Regular cardiac myocyte (primary cell): ENCODE measurements at places on chromosomes 13 and 19. TPM values are rescaled to one million over a fixed set of nuclear protein-coding genes. Genes with fewer than 3 reads are reported as not detected.

KCNN4 gene
- 3.8 and 4.5 TPM in 2 replicates for total RNA-seq

ITGBL1 gene
- total RNA-seq = 62.5 and 105 TPM in 2 replicates

ZNF813 gene
- total RNA-seq = 4.2 and 4.4 TPM in 2 replicates

XRCC1 gene
- total RNA-seq = 13.0 and 19.4 TPM in 2 replicates

LONP1 gene
- total RNA-seq = 135 and 146 TPM in 2 replicates

SIAH3 gene
- total RNA-seq = not detected in 2 replicates

SLC15A1 gene
- total RNA-seq = not detected in 2 replicates

KLF1 gene
- total RNA-seq = not detected in 2 replicates

NLRP4 gene
- not detected in 2 replicates for total RNA-seq

ZNF850 gene
- total RNA-seq = 6.2 and 6.7 TPM in 2 replicates

ZNF681 gene
- total RNA-seq = 0.56 and 0.96 TPM in 2 replicates

YJEFN3 gene
- 0.28 and 0.38 TPM in 2 replicates for total RNA-seq

PRR20E gene
- total RNA-seq = not detected in 2 replicates

SIGLEC8 gene
- total RNA-seq = not detected in 2 replicates

HTR2A gene
- 0.19 and 4.8 TPM in 2 replicates for total RNA-seq

IGFL3 gene
- total RNA-seq = 0.28 TPM in 1 of 2 replicates, not detected in the other

CHAMP1 gene
- 18.6 and 25.7 TPM in 2 replicates for total RNA-seq

TMPRSS9 gene
- total RNA-seq = under 0.01 TPM in 2 replicates

CTXN1 gene
- 1.2 and 1.4 TPM in 2 replicates for total RNA-seq

ZNF420 gene
- total RNA-seq = 8.2 and 17.8 TPM in 2 replicates

ZNF121 gene
- total RNA-seq = 44.5 and 67.1 TPM in 2 replicates

RFXAP gene
- 1.1 and 1.2 TPM in 2 replicates for total RNA-seq

FAM124A gene
- 0.96 and 1.1 TPM in 2 replicates for total RNA-seq

CPB2 gene
- not detected in 2 replicates for total RNA-seq

NPAS1 gene
- 3.4 and 5.6 TPM in 2 replicates for total RNA-seq

RGL3 gene
- total RNA-seq = 2.3 and 7.0 TPM in 2 replicates

SMIM44 gene
- not detected in 2 replicates for total RNA-seq

POSTN gene
- total RNA-seq = 564 and 1,285 TPM in 2 replicates

BEST2 gene
- total RNA-seq = not detected in 2 replicates

OSCAR gene
- 1.1 and 1.2 TPM in 2 replicates for total RNA-seq

KLK15 gene
- not detected in 2 replicates for total RNA-seq

SIX5 gene
- 8.1 and 11.3 TPM in 2 replicates for total RNA-seq

KLK12 gene
- total RNA-seq = not detected in 2 replicates

NCLN gene
- 32.1 and 76.9 TPM in 2 replicates for total RNA-seq

OR4F17 gene
- not detected in 2 replicates for total RNA-seq

TNFSF11 gene
- total RNA-seq = 0.38 and 0.56 TPM in 2 replicates

KLK1 gene
- total RNA-seq = not detected in 2 replicates

PRSS57 gene
- total RNA-seq = not detected in 2 replicates

FLT3LG gene
- total RNA-seq = 1.5 and 3.4 TPM in 2 replicates

MICU2 gene
- 61.0 and 71.3 TPM in 2 replicates for total RNA-seq

BST2 gene
- total RNA-seq = 30.7 and 56.7 TPM in 2 replicates

LIM2 gene
- total RNA-seq = not detected in 2 replicates

FAM216B gene
- not detected in 2 replicates for total RNA-seq

ZNF837 gene
- 1.2 and 3.9 TPM in 2 replicates for total RNA-seq

IGLON5 gene
- total RNA-seq = under 0.01 TPM in 1 of 2 replicates, not detected in the other

DIRAS1 gene
- 0.19 and 0.85 TPM in 2 replicates for total RNA-seq

KLK5 gene
- under 0.01 TPM in 1 of 2 replicates, not detected in the other for total RNA-seq

FXYD5 gene
- total RNA-seq = 11.8 and 16.3 TPM in 2 replicates

OR7A5 gene
- total RNA-seq = not detected in 2 replicates

C13orf46 gene
- total RNA-seq = 0.28 and 0.38 TPM in 2 replicates
